ENCODE measurements at places on chromosomes 4 and X.

GRCh38 chr4:181350615-181351415 is 892.4 kb upstream of the TENM3 start:
- no peak for DNase-seq

DNA sequence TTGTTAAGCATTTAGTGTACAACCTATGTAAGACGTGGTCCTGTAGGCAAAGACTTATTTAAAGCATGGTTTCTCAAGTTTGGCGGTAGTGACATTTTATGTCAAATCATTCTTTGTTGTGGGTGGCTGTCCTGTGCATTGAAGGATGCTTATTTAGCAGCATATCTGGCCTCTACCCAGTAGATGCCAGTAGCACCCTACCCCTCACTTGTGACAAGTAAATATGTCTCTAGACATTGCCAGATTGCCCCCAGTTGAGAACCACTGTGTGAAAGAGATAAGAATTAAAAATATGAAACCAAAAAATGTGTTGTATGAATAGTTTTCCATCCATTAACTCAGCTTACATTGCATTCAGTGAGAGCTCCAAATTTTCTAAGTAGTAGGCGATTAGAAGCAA is 25.5 kb downstream of the MMAA start:
- no peak for DNase-seq

- DNase-seq, result no peak
Observed at GRCh38 chr4:55366621-55367020, 20.6 kb downstream of the SRD5A3 start.

GRCh38 chr4:8583655-8584025 is 3.4 kb downstream of the GPR78 start:
- no peak for DNase-seq

GRCh38 chr4:156584100-156584499 is 387.5 kb downstream of the PDGFC start:
- DNase-seq, result no peak

- no peak for DNase-seq
Observed at GRCh38 chr4:147704846-147705245, 20.9 kb upstream of the PRMT9 start.

DNA sequence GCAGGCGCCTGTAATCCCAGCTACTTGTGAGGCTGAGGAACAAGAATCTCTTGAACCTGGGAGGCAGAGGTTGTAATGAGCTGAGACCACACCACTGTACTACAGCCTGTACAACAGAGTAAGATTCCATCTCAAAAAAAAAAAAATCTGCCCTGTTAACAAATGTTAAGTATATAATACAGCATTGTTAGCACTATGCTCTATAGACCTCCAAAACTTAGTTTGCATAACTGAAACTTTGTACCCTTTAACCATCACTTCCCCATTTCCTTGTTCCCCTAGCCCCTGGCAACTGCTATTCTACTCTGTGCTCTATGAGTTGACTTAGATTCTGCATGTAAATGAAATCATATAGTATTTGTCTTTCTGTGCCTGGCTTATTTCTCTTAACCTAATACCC is 76.7 kb downstream of the TAB3 start:
- DNase-seq, result no peak

DNA sequence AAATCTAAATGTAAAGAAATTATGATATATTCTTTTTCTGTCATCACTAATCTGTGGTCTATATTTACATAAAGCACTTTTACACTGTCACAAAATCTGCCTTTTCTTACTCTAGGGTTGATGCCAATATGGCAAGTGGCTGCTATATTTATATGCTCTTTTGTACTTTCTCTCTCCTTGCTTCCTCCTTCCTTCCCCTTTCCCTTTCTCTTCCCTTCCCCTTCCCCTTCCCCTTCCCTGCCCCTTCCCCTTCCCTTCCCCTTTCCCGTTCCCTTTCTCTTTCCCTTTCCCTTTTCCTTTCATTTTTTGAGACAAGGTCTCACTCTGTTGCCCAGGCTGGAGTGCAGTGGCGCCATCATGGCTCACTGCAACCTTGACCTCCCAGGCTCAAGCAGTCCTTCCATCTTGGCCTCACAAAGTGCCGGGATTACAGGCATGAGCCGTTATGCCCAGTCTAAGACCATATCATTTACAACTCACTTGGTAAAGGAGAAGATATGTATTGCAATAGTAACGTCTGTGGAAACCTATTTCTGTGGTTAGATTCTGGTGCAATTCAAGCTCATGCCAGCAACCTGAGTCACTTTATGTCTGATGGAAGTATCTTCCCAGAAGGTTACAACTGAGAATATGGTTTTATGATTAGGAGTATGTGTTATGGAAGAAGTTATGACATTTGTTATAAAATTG is 13.9 kb upstream of the PLAC8 start:
- no peak for DNase-seq

DNA sequence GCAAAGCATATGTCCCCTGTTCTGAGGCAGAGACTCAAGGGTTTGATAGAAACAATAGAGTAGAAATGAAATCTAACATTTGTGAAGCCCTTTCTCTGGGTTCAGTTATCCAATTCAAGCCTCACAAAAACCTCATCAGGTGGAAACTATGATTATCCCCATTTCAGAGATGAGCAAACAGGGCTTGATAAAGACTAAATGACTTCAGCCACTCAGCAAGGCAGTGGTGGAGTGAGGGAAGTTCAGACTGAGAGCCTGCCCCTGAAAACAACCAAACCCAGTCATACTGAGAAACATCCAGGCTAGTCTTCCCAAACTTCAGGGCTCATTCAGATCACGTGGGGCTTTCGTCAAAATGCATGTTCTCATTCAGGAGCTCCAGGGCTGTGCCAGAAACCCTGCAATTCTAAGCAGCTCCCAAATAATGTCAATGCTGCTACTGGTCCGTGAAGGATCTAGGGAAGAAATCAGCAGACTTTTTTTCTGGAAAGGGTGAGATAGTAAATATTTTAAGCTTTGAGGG is 109.6 kb upstream of the KIT start:
- DNase-seq, result no peak

Data from head of caudate nucleus (tissue), 42 donors.